ENCODE measurements at places on chromosomes 3 and 15.

DNA sequence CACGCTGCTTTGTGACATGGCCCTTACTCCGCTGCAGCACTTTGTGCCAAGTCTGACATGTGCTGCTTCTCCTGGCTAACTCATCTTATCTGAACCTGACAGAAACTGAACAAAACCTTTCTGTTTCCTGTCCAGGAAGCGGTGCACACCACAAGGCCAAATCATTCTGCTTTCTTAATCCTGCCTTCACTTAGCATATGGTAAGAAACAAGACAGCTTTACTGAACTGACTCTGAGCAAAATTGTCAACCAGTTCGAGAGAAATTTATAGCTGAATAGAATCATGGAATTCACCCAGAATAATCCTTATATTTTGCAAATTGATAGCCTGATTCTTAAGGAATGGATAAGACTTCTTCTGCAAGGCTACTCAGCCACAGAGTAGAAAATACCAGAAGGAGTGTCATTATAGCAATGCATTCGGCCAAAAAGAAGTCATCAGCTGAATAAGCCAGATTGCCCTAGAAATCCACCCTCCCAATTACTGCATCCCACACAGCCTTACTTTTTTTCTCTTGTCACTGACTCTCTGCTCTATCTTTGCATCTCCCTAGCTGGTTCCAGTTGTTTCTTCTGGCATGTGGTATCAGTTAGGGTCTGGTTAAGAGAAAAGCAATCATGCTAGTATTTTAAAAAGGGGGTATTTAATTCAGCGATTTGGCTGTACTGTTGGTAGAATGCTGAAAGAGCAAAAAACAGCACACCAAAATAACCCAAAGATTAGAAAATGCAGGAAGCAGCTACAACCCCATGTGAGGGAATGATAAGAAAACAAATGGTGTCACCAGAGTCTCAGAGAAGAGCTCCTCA is 41.6 kb upstream of the STRIT1 start:
- DNase-seq: no peak

DNA sequence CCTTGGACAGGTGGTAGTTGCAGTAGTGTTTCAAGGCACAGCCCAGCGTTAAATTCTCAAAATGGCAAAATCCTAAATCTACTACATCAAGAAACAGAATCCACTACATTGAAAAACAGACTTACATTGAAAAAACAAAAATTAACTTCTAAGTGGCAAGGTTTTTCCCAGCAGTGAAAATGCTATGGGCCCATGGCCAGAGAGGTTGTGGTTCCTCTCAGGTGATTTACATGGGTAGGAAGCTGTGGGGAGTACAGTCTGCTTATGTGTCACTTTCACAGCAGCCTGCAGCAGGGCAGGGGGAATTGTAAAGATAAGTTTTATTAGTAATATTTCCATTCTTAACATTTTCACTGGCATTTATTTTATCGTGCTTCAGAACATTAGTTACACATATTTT is 24.9 kb downstream of the TTC14 start:
- DNase-seq: no peak

GRCh38 chr3:132549890-132550578 is 47.0 kb upstream of the ACKR4 start:
- DNase-seq: no peak

DNA sequence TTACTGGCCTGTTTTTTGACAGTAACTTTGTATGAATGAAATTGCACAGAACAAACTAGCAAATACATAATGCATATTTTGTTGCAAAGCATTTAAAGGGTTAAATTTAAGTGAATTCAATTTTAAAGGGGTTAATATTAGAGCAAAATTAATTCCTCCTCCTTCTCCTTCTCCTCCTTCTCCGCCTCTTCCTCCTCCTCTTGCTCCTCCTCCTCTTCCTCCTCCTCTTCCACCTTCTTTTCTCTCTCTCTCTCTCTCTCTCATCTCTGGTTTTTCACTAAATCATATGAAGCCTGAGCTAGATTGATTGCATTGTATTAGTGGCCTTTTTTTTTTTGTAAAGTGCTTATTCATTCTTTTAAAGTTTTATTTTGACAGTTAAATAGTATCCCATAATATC is 154.5 kb downstream of the THRB start:
- no peak for DNase-seq

- DNase-seq: no peak
Observed at GRCh38 chr3:54358969-54359694, 236.8 kb downstream of the CACNA2D3 start.

DNA sequence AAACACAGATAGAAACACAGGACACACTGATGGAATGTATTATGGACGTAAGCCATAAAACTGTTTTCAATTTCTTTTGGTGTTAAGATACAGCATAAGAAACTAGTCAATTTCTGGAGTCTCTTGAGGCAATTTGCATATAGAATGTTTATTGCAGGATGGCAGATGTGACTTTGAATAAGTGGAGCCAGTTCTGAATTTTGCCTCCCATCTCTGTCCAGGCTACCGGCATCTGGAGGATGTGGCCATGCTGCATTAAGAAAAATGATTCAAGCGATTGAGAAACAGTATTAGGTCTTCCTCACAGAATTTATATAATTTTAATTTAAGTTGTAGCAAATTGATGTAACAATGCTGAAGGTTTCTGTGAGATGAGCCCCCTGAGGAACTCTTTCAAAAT is 81.5 kb downstream of the CHST2 start:
- no peak for DNase-seq

DNA sequence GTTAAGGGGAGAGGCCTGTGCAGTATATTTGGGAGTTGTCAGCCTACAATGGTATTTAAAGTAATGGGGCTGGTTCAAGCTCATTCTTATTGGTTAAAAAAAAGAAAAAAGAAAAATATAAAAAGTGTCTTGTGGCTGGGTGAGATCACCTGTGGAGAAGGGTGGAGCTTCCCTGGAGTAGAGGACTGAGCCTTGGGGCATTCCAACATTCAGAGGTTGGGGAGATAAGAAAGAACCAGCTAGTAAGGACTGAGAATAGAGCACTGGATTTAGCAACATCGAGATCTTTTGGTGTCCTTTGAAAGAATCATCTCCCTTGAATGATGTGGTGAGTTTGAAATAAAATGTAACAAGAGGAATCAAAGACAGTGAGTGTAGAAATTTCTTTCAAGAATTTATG is 5.2 kb downstream of the SLC49A4 start:
- DNase-seq: no peak

- DNase-seq: no peak
Observed at GRCh38 chr3:76930712-76931111, 109.2 kb upstream of the ROBO2 start.

DNA sequence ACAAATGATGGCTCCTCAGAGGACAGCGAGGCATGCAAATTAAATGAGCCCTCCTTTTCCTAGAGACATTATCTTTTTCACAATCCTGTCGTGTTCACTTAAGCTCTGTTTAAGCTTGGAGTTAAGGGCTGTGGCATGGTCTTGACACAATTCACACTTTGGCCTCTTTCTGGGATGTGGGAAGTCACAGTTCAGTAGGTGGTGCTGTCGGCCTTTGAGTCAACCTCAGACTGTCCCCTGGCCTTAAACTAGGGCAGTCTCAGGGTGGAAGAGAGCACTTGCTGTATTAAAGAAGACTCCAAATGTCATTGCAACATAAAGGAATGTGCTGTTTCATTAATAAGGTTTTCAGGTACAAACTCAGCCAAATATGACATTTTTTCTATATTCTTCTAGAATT is 351.0 kb downstream of the MCTP2 start:
- DNase-seq: peak; percentile 10

Data from NCI-H748 treated with DMSO at 0.1 percent for 48 hours (cell line).